Spinal cord (tissue), 10 donors: ENCODE measurements at places on chromosomes 2 and 18. TPM values are rescaled to one million over a fixed set of nuclear protein-coding genes. Genes with fewer than 3 reads are reported as not detected.

DNA sequence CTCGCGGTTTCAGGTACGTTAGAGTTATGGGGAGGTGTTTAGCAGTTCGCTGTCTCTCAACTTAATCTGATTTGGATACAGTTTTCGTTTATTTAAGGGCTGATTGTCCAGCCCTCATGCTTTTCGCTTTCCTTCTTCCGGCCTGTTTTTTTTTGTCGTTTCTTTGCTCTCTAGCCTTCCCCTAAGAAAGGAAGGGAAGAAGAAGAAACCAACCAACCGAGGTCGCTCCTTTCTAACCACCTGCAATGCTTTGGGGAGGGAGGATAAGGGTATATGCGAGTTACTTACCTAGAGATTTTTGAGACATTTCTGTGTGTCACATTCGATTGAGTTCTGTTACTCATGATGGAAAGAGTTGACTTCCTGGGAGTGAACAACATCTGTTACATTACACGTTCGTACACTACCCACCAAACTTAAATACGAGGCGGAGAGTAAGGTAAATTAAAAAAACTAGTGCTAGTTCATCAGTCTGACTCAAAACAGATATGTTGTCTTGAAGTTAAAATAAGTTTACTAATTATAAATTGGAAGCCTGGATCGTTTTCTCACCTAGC, 918 bp downstream of the EIF5B start:
- no peak for DNase-seq

DNA sequence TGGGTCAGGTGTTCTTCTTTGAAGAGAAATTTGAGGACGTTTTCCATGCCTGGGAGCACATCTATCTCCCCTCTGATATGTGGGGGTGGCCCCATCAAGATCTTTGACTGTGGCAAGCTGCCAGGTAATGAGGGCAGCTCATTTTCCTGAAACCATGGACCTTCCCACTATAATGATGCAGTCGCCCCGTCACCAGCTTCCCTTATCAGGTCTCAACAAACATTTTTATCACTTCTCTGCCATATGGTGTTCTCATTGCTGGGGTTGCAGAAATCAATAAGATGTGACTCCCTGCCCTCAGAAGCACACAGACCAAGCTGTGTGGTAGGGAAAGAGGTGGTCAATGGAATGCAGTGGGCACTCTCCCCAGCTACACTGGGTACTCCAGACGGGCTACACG, 48.4 kb upstream of the B3GNT7 start:
- no peak for DNase-seq

GRCh38 chr2:152542995-152543481, 174.2 kb downstream of the PRPF40A start:
- DNase-seq, result peak; percentile 61

- DNase-seq, result no peak
Observed at GRCh38 chr2:152971685-152972084, 253.3 kb downstream of the ARL6IP6 start.

- peak; percentile 7 for DNase-seq
Observed at GRCh38 chr18:5106730-5107129, 90.3 kb downstream of the AKAIN1 start.

- no peak for DNase-seq
Observed at GRCh38 chr2:128273469-128274081, 45.1 kb downstream of the HS6ST1 start.

DNA sequence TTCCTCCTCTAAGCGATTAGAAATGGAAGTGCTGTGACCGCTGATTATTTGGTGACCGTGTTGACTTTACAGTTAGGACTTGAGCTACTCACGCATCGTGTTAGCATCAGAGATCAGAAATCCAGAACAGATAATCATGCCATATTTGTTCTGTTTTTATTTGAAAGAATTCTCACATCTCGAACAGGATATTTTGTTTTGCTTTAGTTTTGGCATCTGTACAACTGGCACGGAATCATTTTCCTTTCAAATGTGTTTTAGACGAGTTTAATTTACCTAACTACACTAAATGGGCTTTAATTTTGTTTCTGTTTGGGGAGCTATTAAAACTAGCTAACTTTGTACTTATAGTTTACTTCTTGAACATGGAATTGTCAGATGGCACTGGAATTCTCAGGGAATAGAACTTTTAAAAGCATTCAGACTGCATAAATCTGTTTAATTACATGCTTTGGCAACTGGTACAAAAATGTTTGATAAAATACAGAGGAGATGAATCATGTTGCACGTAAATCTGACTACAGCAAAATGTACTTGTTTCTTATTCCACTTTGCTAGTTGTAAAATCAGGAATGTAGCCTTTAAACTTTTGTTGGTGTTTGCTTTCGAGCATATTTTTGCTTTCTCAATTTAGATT, 1.4 kb downstream of the ITPRID2 start:
- no peak for DNase-seq

- DNase-seq, result no peak
Observed at GRCh38 chr2:27194538-27195354, 17.1 kb upstream of the ATRAID start.

- DNase-seq, result no peak
Observed at GRCh38 chr2:158464426-158465281, 7.9 kb downstream of the PKP4 start.

C18orf54 gene
- polyA plus RNA-seq, result 5.8 TPM
